Activated CD4-positive, alpha-beta memory T cell treated with anti-CD3 and anti-CD28 coated beads for 36 hours (primary cell): ENCODE measurements at places on chromosomes 5 and 9. TPM values are rescaled to one million over a fixed set of nuclear protein-coding genes. Genes with fewer than 3 reads are reported as not detected.

DNA sequence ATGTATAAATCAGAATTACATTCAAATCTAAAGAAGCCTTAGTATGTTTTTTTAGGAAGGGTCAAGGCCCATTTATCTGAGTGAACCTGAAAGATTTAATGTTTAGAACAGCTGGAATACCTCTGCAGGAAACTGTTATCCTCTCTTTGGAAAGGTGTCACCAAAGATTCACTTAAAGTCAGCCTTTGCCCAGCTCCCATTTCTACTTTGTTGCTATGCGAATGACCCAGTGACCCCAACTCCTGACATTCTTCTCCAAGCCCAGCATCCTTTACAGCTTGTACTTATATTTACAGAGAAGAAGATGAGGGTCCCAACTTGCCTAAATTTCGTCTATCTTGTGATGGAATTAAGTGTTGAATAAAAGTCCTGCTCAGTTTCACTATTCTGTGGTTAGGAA lies 1198.6 kb downstream of the CDH12 start:
- H3K36me3 ChIP-seq: no peaks in the 10 kb centered on the region
- no peak for DNase-seq
- H3K4me1 ChIP-seq: no peaks in the 10 kb centered on the region
- no peak overlapping the region for H3K4me3 ChIP-seq
- no peak overlapping the region for H3K27ac ChIP-seq
- H3K27me3 ChIP-seq: no peaks in the 10 kb centered on the region

Gene C9orf72
- 10.7 TPM for total RNA-seq

Gene NCBP1
- total RNA-seq: 47.2 TPM

Gene STXBP1
- 27.8 TPM for total RNA-seq

- no peaks in the 10 kb centered on the region for H3K27me3 ChIP-seq
- H3K27ac ChIP-seq: no peak overlapping the region
- no peaks in the 10 kb centered on the region for H3K36me3 ChIP-seq
- no peak for DNase-seq
Observed at GRCh38 chr5:9356351-9356825, 189.5 kb downstream of the SEMA5A start.

Gene AGXT2
- not detected for total RNA-seq

DNA sequence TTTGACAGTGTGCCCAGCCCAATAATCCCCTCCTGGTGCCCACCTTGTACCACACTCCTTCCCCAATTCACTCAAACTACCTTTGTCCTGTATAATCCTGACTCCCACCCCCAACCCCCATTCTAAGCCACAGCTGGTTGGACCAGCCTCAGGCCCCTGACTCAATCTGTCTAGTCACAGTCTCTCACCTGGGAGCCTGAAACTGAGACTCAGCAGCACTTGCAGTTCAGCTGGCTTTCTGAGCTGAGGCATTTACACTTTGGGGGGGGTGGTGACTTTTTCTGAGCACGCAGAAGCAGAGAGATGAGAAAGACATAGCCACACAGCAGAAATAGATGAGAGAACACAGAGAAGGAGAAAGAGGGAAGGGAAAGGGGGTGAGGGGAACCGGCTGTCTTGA lies 247.3 kb downstream of the MAN2A1 start:
- H3K27ac ChIP-seq: peak overlapping the region; percentile 57
- H3K27me3 ChIP-seq: peaks cover 1% of the 10 kb centered on the region
- no peaks in the 10 kb centered on the region for H3K36me3 ChIP-seq
- peak; percentile 69 for DNase-seq

Gene C5orf58
- total RNA-seq: not detected

DNA sequence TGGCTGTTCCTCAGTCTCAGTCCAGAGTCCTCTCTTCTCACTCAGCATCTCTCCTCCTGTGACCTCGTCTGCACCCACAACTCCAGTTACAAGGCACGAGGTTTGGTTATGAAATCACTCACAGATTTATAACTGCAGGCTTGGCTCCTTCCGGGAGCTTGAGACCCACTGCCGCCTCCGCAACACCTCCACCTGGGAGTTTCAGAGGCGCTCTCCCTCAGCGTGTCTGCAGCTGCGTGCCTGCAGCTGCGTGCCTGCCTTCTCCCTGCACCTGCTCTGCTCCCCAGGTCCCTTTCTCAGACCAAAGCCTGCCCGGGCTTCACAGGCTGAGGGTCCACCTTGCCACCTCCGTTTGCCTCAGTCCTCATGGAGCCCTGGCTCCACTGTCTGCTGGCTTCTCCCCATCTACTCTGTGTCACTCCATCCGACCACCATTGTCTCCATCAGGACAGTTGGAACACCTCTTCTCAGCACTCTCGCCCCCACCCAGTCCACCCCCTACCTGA lies 51.5 kb downstream of the HRH2 start:
- no peaks in the 10 kb centered on the region for H3K27me3 ChIP-seq
- no peak overlapping the region for H3K27ac ChIP-seq
- peaks cover 12% of the 10 kb centered on the region for H3K4me1 ChIP-seq

Gene ZFYVE16
- 12.1 TPM for total RNA-seq

Gene SLC6A18
- total RNA-seq: not detected

DNA sequence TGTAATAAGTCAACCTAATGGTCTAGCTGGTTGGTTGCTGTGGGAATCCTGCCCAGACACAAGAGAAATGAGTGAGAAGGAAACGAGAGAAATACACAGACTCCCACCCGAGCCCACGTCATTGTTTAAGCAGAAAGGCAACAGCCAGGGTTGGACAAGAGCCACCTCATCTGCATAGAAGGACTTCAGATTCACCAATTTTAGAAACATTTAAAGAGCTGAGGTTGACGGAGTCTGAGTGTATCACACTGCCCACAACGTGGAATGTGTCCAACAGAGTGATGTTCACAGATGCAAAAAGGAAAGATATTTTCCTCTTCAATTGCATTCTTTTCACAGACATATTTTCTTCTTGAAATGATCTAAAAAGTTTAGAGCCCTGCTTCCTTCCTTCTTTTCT lies 349.5 kb downstream of the AGTPBP1 start:
- no peak for DNase-seq
- H3K27me3 ChIP-seq: peaks cover 2% of the 10 kb centered on the region
- H3K27ac ChIP-seq: no peak overlapping the region

GRCh38 chr5:98464737-98465330 lies 308.6 kb upstream of the RGMB start:
- no peak overlapping the region for H3K4me3 ChIP-seq
- H3K36me3 ChIP-seq: no peaks in the 10 kb centered on the region
- peaks cover 3% of the 10 kb centered on the region for H3K27me3 ChIP-seq

DNA sequence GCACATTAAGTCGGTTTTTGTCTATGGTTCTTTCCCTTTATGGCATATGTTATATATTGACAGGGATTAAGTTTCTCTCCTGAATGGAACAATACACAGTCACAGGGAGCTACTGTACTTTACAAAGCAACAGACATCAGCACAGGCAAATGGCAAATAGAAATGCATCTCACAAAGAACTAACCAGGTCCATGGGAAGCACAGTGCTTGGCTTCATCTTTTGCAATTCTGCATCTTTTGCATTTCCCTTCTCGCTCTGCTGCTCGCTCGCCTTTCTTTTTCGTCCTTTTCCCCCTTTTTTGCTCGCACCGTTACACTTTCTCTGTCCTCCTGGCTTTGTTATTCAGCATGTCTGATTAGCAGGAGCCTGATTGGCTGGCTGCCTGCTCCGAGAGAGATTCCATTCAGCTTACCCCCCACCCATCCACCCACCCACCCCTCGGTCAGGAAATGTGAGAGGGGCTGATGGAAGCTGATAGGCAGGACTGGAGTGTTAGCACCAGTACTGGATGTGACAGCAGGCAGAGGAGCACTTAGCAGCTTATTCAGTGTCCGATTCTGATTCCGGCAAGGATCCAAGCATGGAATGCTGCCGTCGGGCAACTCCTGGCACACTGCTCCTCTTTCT lies at the start of gene ADAMTSL1:
Gene ADAMTSL1, plus strand, starts transcription at position 502 of the 628 bp plus-strand sequence. Its CDS starts 80 bp downstream, at position 582.
- no peak within 1 kb of the TSS for H3K27ac ChIP-seq
- peaks cover 5% of the 10 kb centered on the region for H3K4me1 ChIP-seq
- DNase-seq: no peak
- H3K27me3 ChIP-seq: peaks cover 1% of the 10 kb centered on the region
- H3K4me3 ChIP-seq: no peak within 1 kb of the TSS

DNA sequence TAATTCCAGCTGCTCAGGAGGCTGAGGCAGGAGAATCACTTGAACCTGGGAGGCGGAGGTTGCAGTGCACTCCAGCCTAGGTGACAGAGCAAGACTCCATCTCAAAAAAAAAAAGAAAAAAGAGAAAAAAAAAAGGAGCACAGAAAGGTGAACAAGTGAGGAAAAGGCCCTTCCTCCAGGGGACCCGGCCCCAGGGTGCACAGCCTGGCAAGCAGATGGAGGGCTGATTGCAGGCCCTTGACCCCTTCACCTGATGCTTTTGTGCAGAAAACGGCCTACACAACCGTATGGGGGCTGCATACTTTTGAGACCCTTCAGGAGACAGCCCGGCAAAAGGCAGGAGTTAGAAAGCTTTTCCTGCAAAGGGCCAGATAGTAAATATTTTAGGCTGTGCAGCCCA lies 33.9 kb downstream of the HRH2 start:
- H3K27me3 ChIP-seq: no peaks in the 10 kb centered on the region
- H3K36me3 ChIP-seq: peaks cover 1% of the 10 kb centered on the region
- H3K4me3 ChIP-seq: no peak overlapping the region
- H3K4me1 ChIP-seq: peaks cover 18% of the 10 kb centered on the region

Gene CTXN3
- total RNA-seq: not detected

- H3K36me3 ChIP-seq: no peaks in the 10 kb centered on the region
- H3K4me3 ChIP-seq: no peak overlapping the region
- no peaks in the 10 kb centered on the region for H3K27me3 ChIP-seq
- no peaks in the 10 kb centered on the region for H3K4me1 ChIP-seq
Observed at GRCh38 chr5:32044939-32045338, 129.2 kb downstream of the GOLPH3 start.

Gene IL4
- total RNA-seq: 6.4 TPM

DNA sequence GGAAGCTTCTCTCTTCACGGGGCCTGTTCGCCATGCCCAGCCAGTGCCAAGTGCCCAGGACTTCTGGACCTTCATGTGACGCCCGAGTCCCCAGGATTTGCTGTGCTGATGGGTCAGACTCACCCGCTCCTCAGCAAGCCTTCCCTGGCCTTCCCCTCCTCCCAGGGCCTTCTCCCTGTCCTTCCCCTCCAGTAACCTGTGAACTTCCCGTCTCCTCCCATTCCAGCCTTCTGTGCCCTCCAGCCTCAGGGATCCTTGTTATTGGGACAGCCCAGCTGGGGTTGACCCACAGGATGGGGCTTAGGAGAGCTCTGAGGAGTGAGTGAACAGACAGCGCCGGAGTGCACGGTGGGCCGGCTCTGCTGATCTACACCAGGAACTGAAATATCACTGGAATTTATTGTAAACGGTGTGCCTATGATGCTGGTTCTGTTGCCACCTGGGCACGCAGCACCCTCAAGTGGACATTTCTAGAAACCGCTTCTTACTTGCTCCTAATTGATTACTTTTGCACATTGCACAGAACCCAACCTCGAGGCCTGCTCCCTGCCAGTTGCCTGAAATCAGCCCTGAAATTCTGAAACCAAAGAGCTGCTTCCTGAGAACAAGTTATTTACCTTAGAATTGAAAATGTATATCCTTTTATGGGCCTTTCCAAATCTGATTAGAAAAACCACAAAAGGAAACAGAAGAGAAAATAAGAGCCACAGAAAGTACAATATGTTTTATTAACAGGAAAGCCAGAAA lies 1.5 kb downstream of the SPAAR start:
- peaks cover 53% of the 10 kb centered on the region for H3K4me1 ChIP-seq
- H3K27me3 ChIP-seq: no peaks in the 10 kb centered on the region
- no peak overlapping the region for H3K4me3 ChIP-seq
- no peaks in the 10 kb centered on the region for H3K36me3 ChIP-seq

Gene WHRN
- total RNA-seq: 4.4 TPM

- DNase-seq: no peak
- H3K27me3 ChIP-seq: peaks cover 26% of the 10 kb centered on the region
- no peak overlapping the region for H3K27ac ChIP-seq
- no peaks in the 10 kb centered on the region for H3K36me3 ChIP-seq
- H3K4me1 ChIP-seq: no peaks in the 10 kb centered on the region
- no peak overlapping the region for H3K4me3 ChIP-seq
Observed at GRCh38 chr5:160303690-160304089, 8.7 kb downstream of the CCNJL start.

Gene TAF1L
- total RNA-seq: 0.05 TPM

DNA sequence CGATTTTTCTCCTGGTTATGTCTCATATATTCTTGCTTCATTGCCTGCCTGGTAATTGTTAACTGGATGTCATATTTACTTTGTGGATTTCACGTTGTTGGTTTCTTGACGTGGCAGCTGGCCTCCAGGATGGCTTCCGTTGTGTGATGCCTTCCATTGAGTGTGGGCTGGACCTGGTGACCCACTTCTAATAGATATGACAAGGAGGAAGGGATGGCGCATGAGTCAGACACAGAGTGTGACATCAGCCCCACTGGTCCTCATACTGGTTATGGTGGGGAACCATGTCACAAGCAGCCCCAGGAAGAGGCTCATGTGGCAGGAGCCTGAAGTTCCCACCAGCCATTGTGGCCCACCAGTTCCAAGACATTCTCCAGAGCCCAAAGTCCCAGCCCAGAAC lies 6.4 kb upstream of the PAEP start:
- no peak overlapping the region for H3K27ac ChIP-seq
- no peaks in the 10 kb centered on the region for H3K4me1 ChIP-seq
- H3K4me3 ChIP-seq: no peak overlapping the region
- no peaks in the 10 kb centered on the region for H3K36me3 ChIP-seq
- peaks cover 3% of the 10 kb centered on the region for H3K27me3 ChIP-seq

Gene ARID3C
- 0.14 TPM for total RNA-seq

GRCh38 chr5:171728686-171729085 lies 56.9 kb upstream of the SMIM23 start:
- H3K4me3 ChIP-seq: no peak overlapping the region
- H3K36me3 ChIP-seq: no peaks in the 10 kb centered on the region
- peaks cover 12% of the 10 kb centered on the region for H3K27me3 ChIP-seq
- H3K27ac ChIP-seq: no peak overlapping the region

Gene RLN1
- 1.2 TPM for total RNA-seq

DNA sequence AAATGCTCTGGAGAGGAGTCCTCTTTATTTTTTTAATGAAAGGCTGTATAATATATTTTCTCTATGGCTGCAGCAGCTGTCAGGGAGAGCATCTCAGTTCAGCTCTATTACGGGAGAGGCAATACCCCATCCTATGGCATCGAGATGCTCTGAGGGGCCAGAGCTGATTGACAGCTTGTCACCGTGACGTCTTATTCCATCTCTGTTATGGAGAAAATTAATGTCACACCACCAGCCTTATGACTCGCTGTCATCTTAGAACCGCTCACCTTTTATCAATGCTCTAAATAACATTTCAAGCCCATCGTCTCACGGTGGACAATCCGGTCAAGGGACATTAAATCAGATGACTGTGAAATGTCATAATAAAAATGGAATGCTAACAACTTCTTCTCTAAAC lies 273.5 kb downstream of the SLF1 start:
- H3K36me3 ChIP-seq: no peaks in the 10 kb centered on the region
- H3K4me3 ChIP-seq: no peak overlapping the region
- no peak for DNase-seq
- H3K27ac ChIP-seq: no peak overlapping the region
- H3K4me1 ChIP-seq: no peaks in the 10 kb centered on the region
- peaks cover 6% of the 10 kb centered on the region for H3K27me3 ChIP-seq
